ENCODE measurements at places on chromosomes 11 and 22.

- DNase-seq: no peak
Measured at GRCh38 chr11:4677948-4678347, 19.7 kb downstream of the OR51E2 start.

- DNase-seq: no peak
Measured at GRCh38 chr11:97908354-97908753, 1112.4 kb upstream of the CNTN5 start.

DNA sequence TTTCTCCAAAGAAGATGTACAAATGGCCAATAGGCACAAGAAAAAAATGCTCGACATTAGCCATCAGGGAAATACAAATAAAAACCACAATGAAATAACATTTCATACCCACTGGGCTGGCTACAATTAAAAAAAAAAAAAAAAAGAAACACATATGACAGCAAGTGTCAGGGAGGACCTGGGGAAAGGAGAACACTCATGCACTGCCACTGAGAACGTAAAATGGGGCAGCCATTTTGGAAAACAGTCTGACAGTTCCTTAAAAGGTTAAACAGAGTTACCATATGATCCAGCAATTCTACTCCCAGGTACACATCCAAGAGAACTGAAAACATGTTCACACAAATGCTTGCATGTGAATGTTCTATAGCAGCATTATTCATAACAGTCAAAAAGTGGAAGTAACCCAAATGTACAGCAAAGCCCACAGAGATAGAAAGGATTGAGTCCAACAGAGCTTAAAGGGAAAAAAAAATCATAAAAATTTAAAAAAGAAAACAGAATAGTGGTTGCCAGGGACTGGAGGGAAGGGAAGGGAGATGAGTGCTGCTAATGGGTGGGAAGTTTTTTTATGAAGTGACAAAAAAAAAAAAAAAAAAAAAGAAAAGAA, 48.4 kb upstream of the CYP2D6 start:
- no peak for DNase-seq

GRCh38 chr11:125202362-125202880, 37.9 kb downstream of the PKNOX2 start:
- no peak for DNase-seq

- DNase-seq: no peak
Measured at GRCh38 chr11:112965656-112966055, 4.4 kb downstream of the NCAM1 start.

DNA sequence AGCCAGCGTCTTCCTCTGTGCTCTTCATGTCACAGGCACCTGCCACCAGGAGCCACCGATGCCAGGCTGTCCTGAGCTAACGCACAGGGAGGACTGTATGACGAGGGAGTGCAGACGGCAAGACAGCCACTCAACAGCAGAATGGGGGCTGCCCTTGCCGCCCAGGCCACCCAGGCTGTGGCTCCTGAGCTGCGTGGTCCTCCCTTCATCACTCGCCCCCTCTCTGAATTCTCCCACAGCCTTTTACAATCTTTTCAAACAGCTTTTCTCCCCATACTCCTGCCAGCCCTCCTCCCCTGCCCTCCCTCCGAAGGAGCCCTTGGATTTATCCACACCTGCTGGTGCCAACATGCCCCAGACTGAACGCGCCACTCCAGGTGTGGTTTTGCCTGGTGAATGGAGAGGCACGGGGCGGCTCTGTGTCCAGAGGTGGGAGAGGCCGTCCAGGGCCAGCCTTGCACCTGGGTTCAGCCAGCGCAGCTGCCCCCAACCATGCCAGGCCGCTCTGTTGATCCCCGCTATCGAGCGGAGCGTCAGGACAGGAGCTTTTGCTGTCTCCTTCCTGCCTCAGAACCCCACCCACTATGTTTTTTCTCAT, 22.0 kb downstream of the OVOL1 start:
- DNase-seq: no peak

GRCh38 chr22:40819599-40820140, 524 bp upstream of the SLC25A17 start:
- DNase-seq: no peak

- no peak for DNase-seq
Measured at GRCh38 chr22:17046566-17047348, 38.0 kb upstream of the IL17RA start.

GRCh38 chr11:35045236-35045820, 93.6 kb upstream of the CD44 start:
- no peak for DNase-seq

- DNase-seq: peak; percentile 60
Measured at GRCh38 chr11:129323896-129324502, 51.6 kb upstream of the BARX2 start.

- DNase-seq: no peak
Measured at GRCh38 chr11:24295360-24295759, 201.5 kb upstream of the LUZP2 start.
